A673 (cell line): ENCODE measurements at places on chromosomes 3 and 15. TPM values are rescaled to one million over a fixed set of nuclear protein-coding genes. Genes with fewer than 3 reads are reported as not detected.

GRCh38 chr15:93378558-93378957, 289.5 kb upstream of the RGMA start:
- H3K27ac ChIP-seq, result no peak overlapping the region
- DNase-seq, result no peak
- H3K36me3 ChIP-seq, result no peaks in the 10 kb centered on the region
- H3K4me1 ChIP-seq, result no peaks in the 10 kb centered on the region
- H3K4me3 ChIP-seq, result no peak overlapping the region

DNA sequence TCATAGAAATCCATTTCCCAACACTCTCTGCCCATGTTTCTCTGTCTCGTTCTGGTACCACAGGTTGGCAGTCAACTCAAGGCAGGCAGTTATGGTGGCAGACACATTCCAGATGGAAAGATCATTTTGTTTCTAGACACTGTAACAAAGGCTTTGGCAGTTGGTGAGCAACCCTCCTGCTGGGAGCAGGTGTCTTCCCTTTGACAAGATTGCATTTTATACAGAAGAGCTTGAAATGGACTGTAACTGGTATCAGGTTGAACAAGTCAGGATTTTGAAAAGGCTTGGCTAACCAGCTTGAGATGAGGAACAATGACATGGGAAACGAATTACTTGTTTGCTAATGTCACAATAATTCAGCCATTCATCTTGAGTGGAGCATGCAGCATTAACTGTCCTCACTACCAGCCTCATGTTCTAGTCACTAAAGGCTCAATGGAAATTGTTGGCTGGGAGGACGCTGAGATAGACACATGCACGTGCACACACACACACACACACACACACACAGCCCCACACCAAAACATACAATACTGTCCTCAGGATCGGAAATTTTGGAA, 170.0 kb downstream of the SEMA6D start:
- H3K27ac ChIP-seq, result no peak overlapping the region
- H3K4me3 ChIP-seq, result no peak overlapping the region
- H3K4me1 ChIP-seq, result peaks cover 22% of the 10 kb centered on the region
- H3K27me3 ChIP-seq, result no peaks in the 10 kb centered on the region
- no peaks in the 10 kb centered on the region for H3K36me3 ChIP-seq

DNA sequence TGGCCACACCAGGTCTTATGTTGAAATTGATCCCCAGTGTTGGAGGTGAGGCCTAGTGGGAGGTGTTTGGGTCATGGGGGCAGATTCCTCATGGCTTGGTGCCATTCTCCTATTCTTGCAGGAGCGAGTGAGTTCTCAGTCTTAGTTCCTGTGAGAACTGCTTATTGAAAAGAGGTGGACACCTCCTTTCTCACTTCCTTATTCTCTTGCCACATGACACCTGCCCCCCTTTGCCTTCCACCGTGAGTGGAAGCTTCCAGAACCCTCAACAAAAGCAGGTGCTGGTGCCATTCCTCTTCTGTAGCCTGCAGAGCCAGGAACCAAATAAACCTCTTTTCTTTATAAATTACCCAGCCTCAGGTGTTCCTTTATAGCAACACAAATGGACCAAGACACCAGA, 318.1 kb upstream of the MCTP2 start:
- DNase-seq, result no peak
- no peaks in the 10 kb centered on the region for H3K36me3 ChIP-seq
- no peaks in the 10 kb centered on the region for H3K27me3 ChIP-seq

DNA sequence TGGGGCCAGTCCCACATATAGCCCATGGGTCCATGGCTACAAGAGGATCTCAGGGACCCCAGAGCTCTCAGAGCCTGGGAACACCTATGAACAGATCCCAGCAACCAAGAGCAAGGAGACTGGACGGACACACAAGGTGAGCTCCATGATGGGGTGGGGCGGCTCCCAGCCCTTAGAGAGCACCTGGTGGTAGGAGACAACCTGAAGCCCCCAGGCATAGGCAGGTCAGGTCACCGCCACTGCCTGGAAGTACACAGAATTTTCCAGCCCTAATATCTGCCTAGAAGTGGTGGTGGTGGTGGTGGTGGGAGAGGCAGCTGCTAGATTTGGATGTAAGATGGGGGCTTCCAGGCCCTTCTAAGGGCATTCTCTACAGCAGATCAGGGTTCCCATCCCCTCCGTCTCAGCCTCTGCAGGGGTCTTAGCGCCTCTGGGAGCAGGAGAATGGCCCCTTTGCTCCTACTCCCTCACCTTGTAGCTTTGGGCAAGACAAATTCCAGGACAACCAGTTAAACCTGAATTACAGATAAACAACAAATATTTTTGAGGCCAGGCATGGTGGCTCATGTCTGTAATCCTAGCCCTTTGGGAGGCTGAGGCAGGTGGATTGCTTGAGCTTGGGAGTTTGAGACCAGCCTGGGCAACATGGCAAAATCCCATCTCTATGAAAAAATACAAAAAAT, 9.2 kb downstream of the SH2D7 start:
- no peak for DNase-seq
- H3K4me3 ChIP-seq, result no peak overlapping the region
- H3K4me1 ChIP-seq, result no peaks in the 10 kb centered on the region
- H3K27me3 ChIP-seq, result no peaks in the 10 kb centered on the region
- H3K36me3 ChIP-seq, result no peaks in the 10 kb centered on the region

DNA sequence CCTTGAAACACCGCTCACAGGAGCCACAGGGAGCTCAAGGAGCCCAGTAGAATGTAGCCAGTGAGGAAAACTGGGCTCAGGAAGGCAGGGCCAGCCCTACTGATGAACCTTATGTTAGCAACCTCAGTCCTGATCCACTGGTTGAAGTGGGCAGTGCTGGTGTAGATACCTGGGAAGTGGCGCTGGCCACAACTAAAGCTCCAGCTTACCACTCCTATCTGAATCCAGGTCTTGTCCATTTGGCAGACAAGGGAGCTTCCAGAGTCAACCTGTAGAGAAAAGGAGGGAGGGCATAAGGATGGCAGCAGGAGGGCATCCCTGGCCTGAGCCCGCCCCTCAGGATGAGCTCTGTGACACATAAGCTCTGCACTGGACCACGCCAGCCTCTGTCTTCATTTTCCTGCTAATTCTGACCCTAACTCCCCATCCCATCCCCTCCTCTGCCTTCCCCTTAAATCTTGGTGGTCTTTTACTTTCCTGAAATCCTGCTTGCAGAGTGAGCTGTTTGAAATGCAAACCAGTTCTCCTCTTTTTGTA, 2.1 kb upstream of the PRSS50 start:
- H3K36me3 ChIP-seq, result no peaks in the 10 kb centered on the region
- no peak overlapping the region for H3K27ac ChIP-seq
- H3K27me3 ChIP-seq, result no peaks in the 10 kb centered on the region
- no peaks in the 10 kb centered on the region for H3K4me1 ChIP-seq
- no peak overlapping the region for H3K4me3 ChIP-seq

DNA sequence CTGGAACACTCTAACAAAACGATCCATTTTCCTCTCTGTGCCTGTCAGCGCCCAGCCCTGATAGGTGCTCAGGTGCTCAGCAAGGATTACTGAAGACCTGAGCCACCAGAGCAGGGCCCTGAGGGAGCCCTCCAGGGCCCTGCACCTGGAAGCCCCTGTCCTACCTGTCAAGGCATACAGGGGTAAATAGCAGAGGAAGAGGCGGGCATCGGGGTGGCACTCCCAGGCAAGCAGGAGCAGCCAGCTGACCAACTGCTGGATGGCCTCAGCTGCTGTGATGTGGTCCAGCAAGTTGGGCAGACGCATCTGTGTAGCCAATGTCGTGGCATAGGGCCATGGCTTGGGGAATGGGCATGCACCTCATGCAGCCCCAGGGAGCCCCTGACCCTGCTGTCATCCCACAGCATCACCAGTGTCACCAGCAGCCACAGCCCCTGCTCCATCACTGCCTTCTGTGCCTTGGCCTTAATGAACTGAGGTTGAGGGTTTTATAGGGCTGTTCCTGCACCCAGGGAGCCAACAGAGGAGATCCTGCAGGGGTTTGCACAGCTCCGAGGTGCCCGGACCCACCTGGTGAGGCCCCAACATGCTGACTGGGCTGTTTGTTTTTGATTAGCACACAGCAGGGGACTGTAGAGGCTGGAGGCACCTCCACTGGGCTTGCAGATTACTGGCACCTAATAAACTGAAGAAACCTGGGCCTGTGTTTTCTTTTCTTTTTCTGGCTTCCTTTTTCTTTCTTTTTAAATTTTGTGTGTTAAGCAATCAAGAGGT, 7.9 kb upstream of the WDR6 start:
- no peak overlapping the region for H3K27ac ChIP-seq
- H3K36me3 ChIP-seq, result no peaks in the 10 kb centered on the region
- H3K27me3 ChIP-seq, result no peaks in the 10 kb centered on the region
- no peak for DNase-seq

GRCh38 chr3:78875851-78876250, 891.9 kb downstream of the ROBO1 start:
- DNase-seq, result no peak
- H3K27ac ChIP-seq, result no peak overlapping the region
- H3K4me3 ChIP-seq, result no peak overlapping the region
- H3K36me3 ChIP-seq, result no peaks in the 10 kb centered on the region

DNA sequence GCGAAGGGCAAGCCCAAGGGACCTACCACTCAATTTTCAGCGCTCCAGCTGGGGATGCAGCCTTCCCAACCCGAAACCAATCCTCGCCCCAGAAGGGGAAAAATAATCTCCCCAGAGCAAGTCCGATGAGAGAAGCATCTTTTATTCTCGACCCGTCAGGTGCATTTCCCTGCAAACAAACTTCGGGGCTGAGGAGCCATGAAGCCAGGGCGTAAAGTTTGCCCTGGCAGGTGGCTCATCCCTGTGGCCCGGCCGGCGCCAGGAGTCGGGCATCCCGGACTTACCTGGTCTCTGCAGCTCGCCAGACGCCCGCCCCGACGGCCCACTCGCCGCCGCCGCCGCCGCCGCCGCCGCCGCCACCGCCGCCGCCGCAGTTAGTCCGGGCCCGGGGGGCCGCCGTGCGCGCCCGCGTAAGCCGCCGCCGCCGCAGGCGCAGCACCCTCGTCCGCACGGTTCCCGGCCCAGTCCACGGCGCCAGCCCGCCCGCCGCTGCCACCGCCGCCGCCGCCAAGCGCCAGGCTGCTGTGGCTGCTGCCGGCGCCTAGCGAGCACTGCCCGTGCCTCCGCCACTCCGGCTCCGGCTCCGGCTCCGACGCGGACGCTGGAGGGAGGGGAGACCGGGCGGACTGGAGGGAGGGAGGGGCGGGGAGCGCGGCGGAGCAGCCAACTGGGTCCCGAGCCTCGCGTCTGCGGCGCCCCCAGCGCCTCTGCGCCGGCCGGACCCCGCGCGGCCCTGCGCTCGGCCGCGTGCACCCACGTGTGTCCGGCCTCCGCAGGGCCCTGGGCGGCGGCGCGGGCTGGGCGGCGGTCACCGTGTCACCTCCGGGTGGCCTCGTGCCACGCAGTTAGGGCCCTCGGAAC, at the start of gene CNTN3:
TSS of gene CNTN3 (minus strand) at position 553 of the 861 bp plus-strand sequence. CDS start 93,547 bp downstream, outside the sequence.
- peak; percentile 29 for DNase-seq
- no peaks in the 10 kb centered on the region for H3K27me3 ChIP-seq
- H3K36me3 ChIP-seq, result no peaks in the 10 kb centered on the region
- peaks cover 15% of the 10 kb centered on the region for H3K4me1 ChIP-seq

DNA sequence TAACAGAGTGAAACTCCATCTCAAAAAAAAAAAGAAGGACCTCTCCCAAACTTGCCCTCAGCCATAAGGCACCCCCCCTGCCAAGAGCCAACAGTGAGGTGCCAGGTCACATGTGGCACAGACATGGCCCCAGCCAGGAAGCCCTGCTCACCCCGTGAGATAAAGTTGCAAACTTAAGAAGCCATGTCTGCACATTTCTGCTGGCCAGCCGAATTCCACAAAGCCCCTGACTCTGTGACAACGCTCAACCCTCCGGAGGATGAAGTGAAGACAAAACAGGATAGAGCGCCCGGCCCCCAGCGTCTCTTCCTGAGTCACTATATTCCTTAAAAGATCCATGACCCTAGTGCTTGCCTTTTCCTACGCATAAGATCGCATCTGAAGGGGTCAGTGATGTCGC, 188.1 kb downstream of the XXYLT1 start:
- H3K4me3 ChIP-seq, result no peak overlapping the region
- no peak for DNase-seq
- no peaks in the 10 kb centered on the region for H3K4me1 ChIP-seq
- H3K27ac ChIP-seq, result no peak overlapping the region
- H3K36me3 ChIP-seq, result no peaks in the 10 kb centered on the region
- H3K27me3 ChIP-seq, result no peaks in the 10 kb centered on the region

DNA sequence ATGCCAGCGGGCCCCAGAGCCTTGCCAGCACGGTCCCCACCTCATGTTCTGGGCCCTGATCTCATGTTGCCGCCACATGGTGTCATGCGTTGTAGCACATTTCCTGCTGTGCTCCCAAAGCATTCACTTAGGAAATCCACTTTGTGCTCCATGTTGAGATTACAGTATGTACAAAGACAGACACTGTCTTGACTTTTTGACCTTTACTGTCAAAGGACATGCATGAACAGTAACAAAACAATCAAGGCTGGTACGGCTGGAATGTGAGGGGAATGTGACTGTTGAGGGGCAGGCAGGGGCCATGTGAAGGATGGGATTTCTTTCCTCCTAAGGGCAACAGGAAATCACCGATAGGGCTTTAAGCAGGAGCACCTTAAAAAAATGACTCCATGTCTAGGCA, 53.3 kb upstream of the RPL32 start:
- DNase-seq, result no peak
- H3K27ac ChIP-seq, result no peak overlapping the region
- H3K4me3 ChIP-seq, result no peak overlapping the region
- no peaks in the 10 kb centered on the region for H3K4me1 ChIP-seq
- no peaks in the 10 kb centered on the region for H3K27me3 ChIP-seq

- no peaks in the 10 kb centered on the region for H3K4me1 ChIP-seq
- no peak overlapping the region for H3K27ac ChIP-seq
- H3K36me3 ChIP-seq, result no peaks in the 10 kb centered on the region
- no peaks in the 10 kb centered on the region for H3K27me3 ChIP-seq
- DNase-seq, result no peak
These were observed 52.7 kb downstream of the MITF start for GRCh38 chr3:69791919-69792399.

Gene CELF6
- not detected in 2 replicates for total RNA-seq

Gene TMEM44
- 20.9 and 23.1 TPM in 2 replicates for total RNA-seq
